ENCODE measurements at places on chromosomes 12 and 14. TPM values are rescaled to one million over a fixed set of nuclear protein-coding genes. Genes with fewer than 3 reads are reported as not detected.

The RASSF9 gene
- 0.35 TPM for total RNA-seq

GRCh38 chr14:94673781-94674231 lies 61.6 kb downstream of the SERPINA3 start:
- no peak for DNase-seq

DNA sequence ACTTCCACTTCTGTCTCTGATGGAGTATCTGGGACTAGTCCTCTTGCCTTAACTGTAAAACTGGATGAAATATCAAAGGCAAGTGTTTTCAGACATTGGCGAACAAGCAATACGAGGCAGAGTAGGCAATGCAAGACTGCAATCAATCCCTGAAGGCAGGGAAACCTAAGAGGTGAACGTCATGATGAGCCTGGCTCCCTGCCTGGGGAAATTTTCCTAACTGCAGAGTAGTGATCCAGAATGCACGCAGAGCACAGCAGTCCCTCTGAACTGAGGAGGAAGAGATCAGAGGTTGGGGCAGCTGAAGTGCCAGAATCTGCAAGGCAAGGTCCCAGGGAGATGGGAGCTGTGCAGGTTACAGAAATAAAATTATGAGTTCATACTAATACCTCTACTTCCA lies 18.5 kb downstream of the BHLHE41 start:
- DNase-seq: no peak

DNA sequence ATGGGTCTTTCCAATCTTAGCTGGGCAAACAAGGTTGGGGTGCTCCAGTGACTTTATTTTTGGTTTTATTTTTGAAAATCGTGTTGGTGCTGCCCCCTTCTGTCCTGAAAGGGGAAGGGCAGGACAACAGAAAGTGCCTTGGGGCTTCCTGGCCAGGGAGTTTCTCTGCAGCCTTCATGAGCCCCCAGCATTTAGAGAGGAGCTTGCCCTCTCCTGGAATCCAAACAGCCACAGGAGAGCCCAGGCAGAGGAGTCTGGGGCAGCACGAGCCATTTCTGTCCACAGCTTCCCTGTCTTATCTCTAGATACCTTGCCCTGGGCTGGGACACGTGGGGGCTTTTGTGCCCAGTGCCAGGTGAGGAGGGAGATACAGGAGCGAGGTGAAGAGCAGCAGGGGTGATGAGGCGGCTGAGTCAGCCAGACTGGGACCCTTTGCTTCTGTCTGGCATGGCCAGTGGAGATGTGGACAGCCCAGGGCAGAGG lies 4.4 kb upstream of the C1RL start:
- peak; percentile 64 for DNase-seq

The PIWIL1 gene
- not detected for total RNA-seq
